Suprapubic skin (tissue), 4 donors: ENCODE measurements at places on chromosomes 11 and 22.

DNA sequence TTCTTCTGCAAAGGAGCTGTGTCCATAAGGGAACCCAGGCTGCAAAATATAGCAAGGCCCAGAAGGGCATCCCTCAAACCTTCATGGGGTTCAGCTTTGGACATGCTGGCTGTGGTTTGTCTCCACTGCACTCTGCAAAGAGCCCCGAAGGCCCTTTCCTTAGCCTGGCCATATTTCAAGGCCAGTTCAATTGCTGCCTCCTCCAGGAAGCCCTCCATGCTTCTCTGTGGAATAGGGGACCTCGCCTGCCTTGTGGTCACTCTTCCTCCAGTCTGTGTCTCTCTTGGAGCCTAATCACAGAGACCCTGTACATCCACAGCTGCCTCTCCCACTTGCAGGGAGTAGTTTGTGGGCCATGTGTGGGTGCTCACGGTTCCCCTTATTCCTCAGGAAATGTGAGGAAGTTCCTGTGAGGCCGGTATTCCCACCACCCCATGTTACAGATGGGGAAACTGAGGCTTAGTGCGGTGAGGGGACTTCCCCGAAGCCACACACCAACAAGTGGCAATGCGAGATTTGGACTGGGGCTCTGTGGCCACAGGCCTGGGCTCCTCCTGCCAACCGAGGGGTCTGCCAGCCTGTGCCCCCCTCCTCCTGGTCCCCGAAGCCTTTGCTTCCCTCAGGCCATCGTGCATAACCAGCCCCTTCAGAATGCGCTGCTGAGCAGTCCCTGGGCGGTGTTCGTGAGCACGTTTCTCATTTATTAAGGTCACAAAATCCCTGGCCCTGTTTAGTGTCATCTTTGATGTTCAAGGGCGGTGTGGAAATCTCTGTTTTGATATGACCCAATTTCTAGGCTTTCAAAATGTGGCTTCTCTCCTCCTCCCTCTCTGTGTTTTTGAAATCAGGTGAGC is 65.8 kb downstream of the PARVB start:
- DNase-seq, result no peak

- DNase-seq, result no peak
Observed at GRCh38 chr11:30329150-30329940, 6.4 kb downstream of the ARL14EP start.

DNA sequence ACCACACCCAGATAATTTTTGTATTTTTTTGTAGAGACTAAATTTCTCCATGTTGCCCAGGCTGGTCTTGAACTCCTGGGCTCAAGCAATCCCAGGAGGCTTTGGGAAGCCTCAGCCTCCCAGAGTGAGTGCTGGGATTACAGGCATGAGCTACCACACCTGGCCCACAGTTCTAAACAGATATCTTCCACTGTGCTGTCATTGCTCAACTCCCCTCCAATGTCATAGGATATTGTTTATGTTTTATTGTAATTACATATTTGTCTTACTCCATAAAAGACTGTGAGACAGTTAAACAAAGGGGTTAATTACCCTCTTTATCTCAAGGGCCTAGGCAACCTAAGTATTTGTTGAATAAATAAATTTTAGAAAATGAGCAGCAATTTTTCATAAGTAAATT is 204.2 kb downstream of the GRM5 start:
- no peak for DNase-seq

DNA sequence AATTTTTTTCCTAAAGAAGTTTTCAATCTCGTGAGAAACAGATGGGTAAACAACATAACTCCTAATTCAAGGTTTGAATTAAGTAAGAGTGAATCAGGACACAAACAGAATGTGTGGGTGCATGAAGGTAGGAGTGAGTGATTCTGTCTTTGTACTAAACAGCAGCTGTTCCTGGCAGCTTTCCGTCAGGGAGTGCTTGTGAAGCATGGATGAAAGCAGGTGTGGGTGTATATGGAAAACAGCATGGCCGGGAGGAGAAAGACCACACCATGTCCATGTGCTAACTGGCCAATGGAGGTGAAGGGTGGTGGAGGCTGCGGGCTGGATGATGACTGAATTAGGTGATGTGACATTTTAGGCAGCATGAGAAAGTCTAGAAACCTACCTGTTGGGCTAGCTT is 49.6 kb downstream of the BARX2 start:
- DNase-seq, result no peak

GRCh38 chr11:21582791-21583190 is 610.1 kb upstream of the ANO5 start:
- no peak for DNase-seq

DNA sequence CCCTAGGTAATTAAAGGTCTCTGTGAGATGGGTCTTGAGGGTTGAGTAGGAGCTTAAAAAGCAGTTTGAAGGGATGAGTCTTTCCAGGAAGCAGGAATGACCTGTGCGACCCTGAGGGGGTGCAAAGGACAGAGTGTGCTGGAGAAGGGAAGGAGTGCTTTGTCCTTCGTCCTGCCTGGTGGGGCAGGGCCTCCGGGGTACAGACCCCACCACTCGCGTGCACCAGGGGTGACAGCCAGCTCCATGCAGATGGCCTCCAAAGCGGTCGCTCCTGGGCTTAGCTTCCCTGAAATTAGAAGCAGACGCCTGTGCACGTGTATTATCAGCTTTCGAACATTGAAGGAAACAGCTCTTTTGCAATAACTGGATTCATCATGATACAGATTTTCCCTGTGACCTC is 959.8 kb downstream of the BRD1 start:
- no peak for DNase-seq

DNA sequence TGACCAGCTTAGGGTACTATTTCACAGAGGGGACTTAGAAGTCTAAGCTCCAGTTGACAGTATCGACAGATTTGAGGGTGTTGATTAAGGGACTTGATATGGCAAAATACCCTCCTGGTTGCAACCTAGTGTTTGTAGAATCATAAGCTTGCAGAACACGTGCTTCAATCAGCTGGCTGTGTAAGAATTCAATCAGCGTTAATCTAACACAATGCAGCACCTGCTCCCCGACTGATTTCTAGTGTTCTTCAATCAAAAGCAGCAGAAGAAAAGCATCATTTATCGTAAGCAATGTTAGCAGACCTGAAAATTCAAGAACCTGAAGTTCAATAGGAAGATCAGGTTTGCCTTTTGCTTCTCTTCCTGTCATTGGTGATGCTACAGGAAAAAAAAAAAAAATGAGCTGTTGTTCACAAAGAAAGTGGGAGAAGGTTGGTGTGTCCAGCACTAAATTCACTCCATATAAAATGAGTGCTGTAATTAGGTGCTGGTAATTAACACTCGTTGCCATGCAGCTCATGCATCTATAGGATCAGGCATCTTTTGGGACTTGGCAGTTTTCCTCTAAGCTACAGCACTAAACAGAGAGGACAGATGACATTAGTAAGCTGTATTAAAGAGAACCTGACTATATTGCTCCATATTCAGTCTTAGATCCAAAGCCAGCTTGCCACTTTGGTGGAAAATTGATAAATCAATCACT is 840.3 kb downstream of the OPCML start:
- no peak for DNase-seq

- no peak for DNase-seq
Observed at GRCh38 chr11:17014833-17015626, 816 bp upstream of the PLEKHA7 start.
